GM12892 (cell line): ENCODE measurements at places on chromosomes 7 and 10.

GRCh38 chr10:103193107-103193819 lies at the start of gene NT5C2:
NT5C2 (minus strand) TSS chr10:103193272; CDS start chr10:103174958, 18,314 bp downstream.
- DNase-seq, result peak; percentile 68

DNA sequence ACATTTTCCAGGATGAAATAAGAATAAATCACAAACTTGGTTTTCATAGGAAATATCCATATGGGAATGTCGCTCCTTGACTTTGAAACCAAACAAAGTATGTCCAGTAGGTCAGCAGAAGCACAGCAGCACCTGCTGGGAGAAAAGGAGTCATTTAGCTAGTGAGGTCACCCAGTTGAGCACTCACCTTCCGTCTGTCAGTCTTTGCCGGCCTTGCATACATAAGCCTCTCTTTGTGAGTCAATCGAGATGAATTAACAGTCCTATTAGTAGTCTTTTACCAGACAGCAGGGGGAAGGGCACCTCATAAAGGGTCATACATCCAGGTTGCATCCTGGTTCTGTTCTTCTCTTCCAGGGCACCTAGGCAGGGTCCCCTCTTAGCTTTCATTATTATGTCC lies 232.5 kb upstream of the FZD1 start:
- no peak for DNase-seq

- DNase-seq, result no peak
These were observed 81.8 kb downstream of the SPAG6 start for GRCh38 chr10:22427101-22427500.

DNA sequence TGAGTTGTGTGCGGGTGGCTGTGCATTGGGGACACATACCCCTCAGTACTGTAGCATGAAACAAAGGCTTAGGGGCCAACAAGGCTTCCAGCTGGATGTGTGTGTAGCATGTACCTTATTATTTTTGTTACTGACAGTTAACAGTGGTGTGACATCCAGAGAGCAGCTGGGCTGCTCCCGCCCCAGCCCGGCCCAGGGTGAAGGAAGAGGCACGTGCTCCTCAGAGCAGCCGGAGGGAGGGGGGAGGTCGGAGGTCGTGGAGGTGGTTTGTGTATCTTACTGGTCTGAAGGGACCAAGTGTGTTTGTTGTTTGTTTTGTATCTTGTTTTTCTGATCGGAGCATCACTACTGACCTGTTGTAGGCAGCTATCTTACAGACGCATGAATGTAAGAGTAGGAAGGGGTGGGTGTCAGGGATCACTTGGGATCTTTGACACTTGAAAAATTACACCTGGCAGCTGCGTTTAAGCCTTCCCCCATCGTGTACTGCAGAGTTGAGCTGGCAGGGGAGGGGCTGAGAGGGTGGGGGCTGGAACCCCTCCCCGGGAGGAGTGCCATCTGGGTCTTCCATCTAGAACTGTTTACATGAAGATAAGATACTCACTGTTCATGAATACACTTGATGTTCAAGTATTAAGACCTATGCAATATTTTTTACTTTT lies 1.8 kb downstream of the DDIT4 start:
- no peak for DNase-seq

DNA sequence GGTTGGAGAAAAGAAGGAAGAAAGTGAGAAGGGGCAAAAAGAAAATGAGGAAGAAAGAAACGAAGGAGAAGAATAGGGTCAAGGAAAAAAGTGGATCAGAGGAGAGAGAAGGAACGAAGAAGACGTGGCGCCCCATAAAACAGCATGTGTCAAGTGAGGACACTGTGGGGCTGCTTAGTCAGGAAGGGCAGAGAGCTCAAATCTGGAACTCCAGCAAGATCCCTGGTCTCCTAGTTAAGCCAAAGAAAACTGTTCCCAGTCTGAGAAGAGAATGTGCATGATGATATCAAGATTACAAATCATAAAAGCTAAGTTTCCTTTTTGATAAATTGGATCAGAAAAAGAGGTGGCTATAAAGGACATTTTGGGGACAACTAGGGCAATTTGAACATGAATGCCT lies 33.0 kb downstream of the CREB3L2 start:
- no peak for DNase-seq

GRCh38 chr7:105060437-105060836 lies 46.4 kb downstream of the KMT2E start:
- no peak for DNase-seq

DNA sequence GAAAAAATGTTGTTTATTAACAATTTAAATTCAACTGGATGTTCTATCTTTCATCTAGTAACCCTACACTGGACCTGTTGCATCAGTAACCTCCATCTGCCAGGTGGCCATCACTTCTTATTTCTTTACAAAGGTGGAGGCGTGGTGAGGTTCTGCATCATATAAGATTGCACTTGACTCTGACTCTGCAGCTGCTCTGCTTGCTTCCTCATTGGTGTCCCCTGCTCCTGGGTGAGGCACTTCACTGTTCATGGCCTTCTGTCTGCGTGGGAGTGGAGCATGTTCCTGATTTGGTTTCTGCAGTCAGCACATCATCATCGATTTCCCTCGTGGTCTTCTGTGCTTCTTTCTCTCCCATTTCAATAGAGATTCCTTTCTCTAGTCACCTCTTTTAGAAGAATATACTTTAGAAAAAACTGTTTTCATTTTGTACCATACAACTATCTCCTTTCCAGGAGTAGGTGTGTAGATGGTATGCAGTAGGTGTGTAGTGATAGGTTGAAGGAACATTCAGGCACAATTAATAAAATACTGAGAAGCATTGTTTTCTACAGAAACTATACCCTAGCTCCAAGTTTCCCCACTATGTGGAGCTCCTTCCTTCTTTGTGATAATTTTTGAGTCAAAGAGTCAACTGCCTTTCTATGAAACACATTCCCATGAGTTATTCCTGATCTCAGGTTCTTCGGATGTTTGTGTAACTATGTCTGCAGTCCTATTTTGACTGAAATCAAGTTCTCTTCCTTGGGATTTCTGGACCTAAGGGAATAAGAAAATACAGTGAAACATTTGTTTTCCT lies 231.7 kb upstream of the CNTNAP2 start:
- DNase-seq, result no peak

DNA sequence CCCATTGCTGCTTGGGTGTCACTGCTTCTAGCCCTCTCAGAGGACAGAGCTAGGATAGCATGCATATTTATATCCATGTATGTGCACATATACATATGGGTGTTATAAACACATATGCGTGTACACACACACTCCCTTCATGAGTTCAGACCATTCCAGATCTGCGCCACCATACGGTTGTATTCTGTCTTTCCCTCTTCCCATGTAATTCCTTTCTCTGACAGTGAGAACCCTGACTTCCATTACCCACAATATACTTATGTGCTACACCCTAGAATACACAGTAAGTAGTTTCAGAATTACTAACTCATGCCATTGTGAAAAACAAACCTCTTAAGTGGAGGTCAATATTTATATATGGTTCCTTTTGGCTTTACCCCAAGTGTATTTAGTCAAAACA lies 116.6 kb upstream of the SAMD8 start:
- no peak for DNase-seq

DNA sequence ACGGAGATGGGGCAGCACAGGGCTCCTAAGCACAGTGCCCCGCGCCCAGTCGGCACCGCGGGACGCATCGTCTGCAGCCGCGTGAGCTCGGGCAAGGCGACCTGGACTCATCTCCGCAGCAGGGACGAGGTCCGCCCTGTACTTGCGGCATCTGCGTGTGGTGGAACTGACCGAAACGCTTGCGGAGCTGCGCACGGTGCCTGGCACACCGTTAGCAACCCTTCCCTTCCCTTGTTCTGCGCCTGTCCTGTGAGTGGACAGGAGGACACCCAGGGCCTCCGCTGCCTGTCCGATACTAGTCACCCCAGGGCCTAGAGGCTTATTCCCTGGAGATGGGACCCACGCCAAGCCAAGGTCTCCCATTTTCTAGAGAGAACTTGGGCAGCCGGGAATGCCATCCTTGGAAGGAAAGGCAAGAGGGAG lies 98.5 kb downstream of the WDR11 start:
- DNase-seq, result no peak

DNA sequence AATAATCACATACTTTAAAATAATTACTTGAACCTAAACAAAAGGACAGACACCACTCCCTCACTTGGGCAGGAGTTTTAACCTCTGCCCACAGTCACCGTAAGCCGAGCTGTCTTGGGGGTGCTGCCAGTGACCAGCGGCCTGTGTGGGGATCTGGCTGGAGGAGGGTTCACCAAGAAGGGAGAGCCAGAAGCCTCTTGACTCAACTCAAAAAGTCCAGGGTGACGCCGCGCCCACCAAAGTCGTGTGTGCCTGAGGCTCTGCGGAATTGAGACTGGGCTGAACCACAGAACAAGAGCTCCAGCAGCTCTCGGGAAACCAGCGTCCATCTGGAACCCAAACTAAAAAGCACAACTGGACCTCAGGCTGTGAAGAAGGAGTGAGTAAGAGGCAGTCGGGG lies 35.8 kb downstream of the ZFAND2A start:
- DNase-seq, result no peak

DNA sequence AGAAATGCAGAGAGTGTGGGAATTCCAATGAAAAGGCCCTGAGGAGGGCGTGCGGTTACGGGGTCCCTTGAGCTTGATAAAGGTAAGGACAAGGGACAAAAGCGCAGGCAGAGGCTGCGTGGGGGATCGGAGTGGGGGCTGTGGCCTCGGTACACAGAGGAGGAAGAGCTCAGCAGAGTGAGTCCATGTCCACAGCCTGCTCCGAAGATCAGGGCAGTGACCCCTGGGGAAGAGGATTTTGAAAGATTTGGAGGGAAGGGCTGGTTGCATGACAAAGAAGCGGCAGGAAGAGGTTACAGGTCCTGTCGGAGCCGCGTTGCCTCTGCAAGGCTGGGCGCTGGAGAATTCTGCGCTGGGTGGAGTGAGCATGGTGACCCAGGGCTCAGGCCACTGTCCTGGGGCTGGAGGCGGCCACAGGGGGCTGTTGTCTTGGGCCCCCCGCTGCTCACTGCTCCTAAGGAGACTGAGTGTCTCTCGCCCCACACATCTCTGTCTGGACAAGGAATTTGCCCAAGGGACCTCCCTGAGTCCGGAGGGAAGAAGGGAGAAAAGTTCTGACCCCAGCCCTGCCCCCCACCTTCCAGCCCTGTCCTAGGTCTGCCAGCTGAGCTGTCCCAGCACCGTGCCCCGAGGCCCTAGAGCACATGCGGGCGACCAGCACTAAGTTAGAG lies 69.8 kb upstream of the INSIG1 start:
- no peak for DNase-seq

- no peak for DNase-seq
These were observed 84.1 kb downstream of the POM121L12 start for GRCh38 chr7:53119514-53119941.

DNA sequence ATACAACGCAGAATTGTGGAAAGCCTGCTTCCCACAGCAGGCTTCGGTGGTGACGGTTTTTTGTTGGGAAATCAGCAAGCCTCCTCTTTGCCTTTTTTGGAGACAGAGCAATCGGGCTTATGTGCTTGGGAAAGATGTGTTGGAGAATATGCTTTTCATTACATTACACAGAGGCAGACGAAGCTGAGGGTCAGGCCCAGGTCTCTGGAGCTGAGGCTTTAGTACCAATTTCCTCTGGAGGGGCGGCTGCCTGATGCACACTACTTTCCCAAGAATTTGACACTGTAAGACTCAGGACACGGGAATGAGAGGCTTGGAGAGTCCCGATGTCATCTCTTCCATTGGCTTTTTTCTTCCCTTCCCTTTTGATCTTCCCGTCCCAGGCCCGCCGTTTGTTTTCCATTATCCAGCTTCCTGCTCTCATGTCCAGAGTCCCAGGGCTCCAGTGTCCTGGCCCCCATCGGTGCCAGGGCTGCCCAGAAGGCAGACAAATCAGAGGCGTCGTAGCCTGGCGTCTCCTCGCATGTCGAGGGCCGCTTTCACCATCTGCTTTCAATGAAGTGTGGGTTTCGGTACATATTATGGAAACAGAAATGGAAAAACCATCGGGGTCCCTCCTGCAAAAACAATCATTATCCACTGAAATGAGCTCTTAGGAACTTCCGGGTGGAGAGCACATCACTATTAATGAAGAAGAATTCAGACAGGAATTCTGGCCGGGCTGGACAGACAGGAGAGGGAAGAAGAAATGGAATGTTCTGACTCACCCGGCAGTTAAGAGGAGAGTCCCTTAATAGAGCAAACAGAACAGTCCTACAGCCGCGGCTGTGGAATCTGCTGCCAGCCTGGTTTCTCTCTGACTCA lies 123.0 kb upstream of the JCAD start:
- DNase-seq, result no peak

DNA sequence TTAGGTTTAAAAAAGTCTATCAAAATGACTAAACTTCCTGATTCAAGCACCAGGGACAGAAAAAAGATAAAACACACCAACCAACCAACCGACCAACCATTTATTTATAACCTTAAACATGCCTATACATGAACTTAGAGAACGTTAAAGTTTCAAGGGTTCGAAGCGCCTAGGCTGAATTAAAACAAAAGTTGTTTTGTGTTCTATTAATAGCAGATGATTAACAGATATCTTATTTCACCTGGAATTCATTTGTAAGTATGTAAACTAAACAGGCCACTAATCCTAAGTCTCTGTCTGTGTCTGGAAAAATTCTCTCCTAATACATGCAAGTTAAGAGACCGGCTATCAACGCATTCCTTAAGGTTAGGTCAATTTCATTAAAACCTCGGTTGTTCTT lies 1.4 kb downstream of the BAIAP2L1 start:
- DNase-seq, result no peak

- DNase-seq, result no peak
These were observed 10.1 kb upstream of the ADAP1 start for GRCh38 chr7:964401-965231.

- DNase-seq, result no peak
These were observed 974.5 kb downstream of the LRMDA start for GRCh38 chr10:76405922-76406321.

DNA sequence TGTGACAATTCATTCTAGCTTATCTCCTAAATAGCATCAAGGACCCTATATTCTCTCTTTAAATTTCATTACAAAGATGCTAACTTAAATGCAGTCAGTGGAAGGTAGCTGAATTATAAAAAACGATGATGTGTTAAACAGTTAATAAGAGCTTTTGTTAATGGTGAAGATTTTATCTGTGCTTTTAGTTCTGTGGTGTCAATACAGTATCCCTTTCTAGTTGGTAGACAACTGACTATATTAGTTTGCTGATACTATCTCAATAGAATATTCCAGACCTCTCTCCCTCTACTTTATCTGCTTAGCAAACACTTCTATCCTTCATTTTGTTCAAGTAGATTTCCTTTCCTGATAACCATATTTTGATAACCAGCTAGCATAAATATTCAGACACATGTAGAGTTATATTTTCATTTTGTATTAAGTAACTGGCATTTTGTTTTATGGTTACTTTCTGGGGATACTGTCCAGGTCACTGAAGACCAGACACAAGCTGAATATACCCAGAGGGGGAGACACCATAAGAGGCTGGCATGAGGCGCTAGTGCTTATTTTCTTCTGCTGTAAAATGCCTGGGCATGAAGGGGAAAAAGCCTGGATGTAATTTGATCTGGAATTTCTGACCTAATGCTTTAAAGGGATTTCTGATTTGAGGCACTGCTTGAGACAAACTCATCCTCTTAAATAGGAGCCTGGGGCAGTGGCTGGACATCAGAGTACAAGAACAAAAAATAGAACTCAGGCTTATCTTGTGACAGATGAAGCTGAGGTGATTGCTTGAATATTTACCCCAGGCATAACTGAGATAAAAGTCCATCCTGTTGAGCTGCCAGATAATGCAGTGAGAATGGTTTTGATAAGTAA lies 197.5 kb downstream of the MALRD1 start:
- no peak for DNase-seq

- DNase-seq, result no peak
These were observed 144.0 kb upstream of the ITGB1 start for GRCh38 chr10:33102071-33102470.

- no peak for DNase-seq
These were observed 564.2 kb downstream of the TCERG1L start for GRCh38 chr10:130747356-130747755.

GRCh38 chr10:15363031-15363430 lies 8.1 kb downstream of the FAM171A1 start:
- no peak for DNase-seq
